IPS DF 19.7 (cell line): ENCODE measurements at places on chromosomes 7 and 10.

- no peak for DNase-seq
These were observed 2.0 kb downstream of the HOXA11 start for GRCh38 chr7:27182861-27183681.

- DNase-seq, result no peak
These were observed 211.3 kb downstream of the SKIDA1 start for GRCh38 chr10:21314111-21314626.

GRCh38 chr7:131021460-131021859 lies 287.5 kb upstream of the KLF14 start:
- DNase-seq, result no peak

- no peak for DNase-seq
These were observed 34.4 kb downstream of the ADD3 start for GRCh38 chr10:110042181-110042580.

DNA sequence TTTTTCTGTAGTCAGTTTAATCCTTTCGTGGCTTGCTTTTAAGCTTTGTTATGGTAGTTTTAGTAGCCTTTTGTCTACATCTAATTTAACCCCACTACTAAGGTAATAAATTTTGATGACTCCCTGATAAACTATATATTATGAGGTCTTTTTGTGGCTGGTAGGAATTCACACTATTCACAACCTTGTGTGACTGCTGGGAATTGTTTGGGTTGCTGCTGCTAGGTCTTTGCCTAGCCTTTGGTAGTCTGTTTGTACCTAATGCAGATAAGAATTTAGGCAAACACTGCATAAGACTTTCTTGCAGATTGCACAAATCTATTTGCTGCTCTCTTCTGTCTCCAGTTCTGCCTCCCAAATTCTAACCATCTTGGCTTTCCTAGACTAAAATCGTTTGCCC lies 58.3 kb downstream of the SHOC2 start:
- no peak for DNase-seq

GRCh38 chr7:94294471-94295131 lies 100.1 kb upstream of the COL1A2 start:
- DNase-seq, result no peak

- DNase-seq, result no peak
These were observed 448.9 kb downstream of the SH2D4B start for GRCh38 chr10:80986596-80986995.

DNA sequence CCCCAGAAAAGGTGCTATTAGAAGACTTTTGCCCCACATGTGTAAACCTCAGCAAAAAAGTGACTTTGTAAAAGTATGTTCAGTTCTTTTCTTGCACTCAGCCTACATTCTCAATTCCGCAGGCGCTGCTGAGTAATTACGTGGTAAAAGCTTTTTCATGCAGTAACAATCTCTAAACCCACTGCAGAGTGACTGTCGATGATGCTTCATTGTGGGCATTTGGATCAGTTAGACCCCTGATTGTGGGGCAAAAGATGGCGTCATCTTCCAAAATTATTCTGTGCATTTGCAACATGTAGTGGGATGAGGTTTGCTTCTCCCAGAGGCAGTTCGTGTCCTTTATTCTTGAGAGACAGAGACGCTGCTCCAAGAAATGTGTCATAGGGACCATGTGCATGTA lies 85.6 kb downstream of the PLPP4 start:
- no peak for DNase-seq
